ENCODE measurements at places on chromosomes 2 and 18.
A peak's percentile ranks its signal among the peaks of the same experiment; 100 is the strongest.

GRCh38 chr2:152054593-152054992 is 44.3 kb downstream of the CACNB4 start:
- peak; percentile 74 for DNase-seq

DNA sequence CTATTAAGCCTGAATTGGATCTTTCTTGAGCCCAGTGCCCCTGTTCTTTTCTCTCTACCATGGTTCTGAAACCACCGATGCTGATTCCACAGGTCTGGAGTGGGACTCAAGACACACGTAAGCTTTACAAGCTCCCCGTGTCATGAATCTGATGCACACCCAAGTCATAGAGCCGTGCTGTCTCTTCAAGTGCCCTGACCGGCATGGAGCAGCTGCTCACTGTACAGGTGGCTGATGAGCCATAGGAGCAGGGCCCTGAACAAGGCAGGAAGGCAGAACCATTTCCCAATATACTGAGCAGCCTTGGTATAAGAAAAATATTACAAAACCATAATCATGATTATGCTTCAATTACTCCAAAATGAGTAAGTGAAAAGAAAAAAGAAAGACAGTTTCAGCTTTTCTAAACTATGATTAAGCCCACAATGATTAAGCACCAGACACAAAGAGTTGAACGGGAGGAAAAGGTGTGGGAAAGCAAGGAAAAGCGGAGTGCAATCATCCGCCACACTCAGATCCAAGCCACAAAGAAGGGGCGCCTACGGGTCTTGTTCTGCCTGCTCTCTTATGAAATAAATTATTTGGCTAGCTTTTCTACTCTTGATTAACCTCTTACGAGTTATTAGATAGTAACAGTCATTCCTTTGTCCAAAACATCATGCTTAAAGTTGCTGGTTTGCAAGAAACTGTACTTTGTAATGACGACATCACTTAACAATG is 41.7 kb downstream of the NOL10 start:
- DNase-seq, result no peak

DNA sequence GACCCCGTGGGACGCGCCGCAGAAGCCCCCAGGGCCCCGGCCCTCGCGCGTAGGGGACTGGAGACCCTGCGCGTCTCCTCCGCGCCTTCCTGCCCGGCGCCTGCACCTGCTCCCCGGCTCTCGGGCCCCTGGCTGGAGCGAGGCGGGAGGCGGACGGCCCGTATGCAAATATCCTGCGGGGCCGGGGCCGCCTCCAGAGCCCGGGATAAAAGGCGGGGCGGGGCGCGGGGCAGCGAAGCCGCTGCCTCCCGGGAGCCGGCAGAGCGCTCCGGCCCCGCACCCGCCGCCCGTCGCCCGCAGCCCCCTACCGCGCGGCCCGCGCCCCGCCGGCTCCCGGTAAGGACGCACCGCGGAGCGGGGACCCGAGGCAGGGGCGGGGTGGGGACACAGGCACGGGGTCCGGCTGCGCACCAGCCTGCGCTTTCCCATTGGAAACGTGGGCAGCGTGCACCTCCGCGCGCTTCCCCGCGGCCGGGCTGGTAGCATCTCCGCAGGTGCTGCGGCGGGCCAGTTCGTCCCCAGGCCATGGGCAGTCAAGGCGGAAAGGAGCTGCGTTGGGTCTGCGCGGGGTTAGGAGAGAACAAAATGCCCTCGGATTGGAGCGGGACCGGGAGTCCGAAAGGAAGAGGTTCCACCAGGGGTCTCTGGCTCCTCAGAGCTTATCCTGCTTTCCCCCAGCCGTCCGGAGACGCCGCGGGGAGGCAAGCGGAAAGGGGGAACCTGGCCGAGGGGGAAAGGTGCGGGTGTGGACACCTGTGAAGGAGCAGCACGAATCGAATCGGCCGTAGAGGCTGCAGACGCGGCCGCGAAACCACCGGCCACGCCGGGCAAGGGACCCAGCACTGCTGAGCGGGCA is at the start of gene ATP6V1C2:
Gene ATP6V1C2, plus strand, starts transcription at position 235 of the 856 bp plus-strand sequence. CDS start 1,220 bp downstream, outside the sequence.
- no peak for DNase-seq

- DNase-seq, result no peak
Observed at GRCh38 chr2:61959381-61960293, 54.2 kb downstream of the COMMD1 start.

DNA sequence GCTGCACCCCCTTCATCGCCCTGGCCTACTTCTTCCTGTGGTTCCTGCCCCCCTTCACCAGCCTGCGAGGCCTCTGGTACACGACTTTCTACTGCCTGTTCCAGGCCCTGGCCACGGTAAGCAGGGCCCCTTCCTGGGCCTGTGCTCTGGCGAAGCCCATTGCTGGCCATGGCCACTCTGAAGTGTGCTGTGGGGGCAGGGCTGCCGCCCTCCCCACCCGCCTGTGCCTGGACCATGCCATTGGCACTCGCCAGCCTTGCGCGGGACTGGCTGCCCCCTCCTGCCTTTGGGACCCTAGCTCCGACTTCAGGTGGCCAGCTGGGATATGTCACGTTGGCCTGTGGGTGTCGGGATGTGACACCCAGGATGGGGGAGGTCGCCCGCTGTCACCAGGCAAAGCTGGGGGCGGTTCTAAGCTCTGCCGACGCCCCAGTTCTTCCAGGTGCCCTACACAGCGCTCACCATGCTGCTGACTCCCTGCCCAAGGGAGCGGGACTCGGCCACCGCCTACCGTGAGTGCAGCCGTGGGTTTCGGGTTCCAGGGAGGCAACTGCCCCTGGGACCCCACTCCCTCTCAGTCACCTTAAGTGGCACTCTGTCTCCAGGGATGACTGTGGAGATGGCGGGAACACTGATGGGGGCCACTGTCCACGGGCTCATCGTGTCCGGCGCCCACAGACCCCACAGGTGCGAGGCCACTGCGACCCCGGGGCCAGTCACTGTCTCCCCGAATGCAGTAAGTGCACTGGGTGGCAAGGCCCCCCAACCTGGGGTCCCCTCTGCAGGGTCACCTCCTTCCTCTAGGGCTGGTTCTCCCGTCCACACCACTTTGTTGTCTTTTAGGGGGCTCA is 7.2 kb downstream of the MFSD2B start:
- DNase-seq, result no peak

GRCh38 chr2:9398881-9399780 is 24.2 kb downstream of the ITGB1BP1 start:
- no peak for DNase-seq

Measured in AG04449 (cell line).